ENCODE measurements at places on chromosomes 6 and 20.
A peak's percentile ranks its signal among the peaks of the same experiment; 100 is the strongest.

GRCh38 chr6:104753251-104753650, 106.5 kb downstream of the HACE1 start:
- no peak for DNase-seq

GRCh38 chr6:55980627-55981211, 105.3 kb upstream of the BMP5 start:
- peak; percentile 5 for DNase-seq

GRCh38 chr6:123804014-123804786, 535 bp downstream of the NKAIN2 start:
- no peak for DNase-seq

GRCh38 chr6:83096791-83097190, 29.3 kb downstream of the DOP1A start:
- peak; percentile 18 for DNase-seq

DNA sequence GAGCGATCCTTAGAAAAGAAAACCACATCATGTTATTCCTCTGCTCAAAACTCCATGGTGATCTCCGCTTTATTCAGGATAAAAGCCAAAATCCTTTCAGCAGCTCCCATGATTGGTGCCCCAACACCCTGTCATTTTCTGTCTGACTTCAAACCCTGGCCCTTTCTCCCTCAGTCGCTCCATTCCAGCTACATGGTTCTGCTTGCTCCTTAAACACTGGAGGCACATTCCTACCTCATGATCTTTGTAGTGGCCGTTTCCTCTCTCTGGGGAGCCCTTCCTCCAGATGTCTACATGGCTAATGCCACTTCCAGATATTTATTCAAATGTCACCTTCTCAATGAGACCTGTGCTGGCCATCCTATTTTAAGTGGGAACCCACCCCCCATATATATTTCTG, 100.8 kb downstream of the CAP2 start:
- no peak for DNase-seq

DNA sequence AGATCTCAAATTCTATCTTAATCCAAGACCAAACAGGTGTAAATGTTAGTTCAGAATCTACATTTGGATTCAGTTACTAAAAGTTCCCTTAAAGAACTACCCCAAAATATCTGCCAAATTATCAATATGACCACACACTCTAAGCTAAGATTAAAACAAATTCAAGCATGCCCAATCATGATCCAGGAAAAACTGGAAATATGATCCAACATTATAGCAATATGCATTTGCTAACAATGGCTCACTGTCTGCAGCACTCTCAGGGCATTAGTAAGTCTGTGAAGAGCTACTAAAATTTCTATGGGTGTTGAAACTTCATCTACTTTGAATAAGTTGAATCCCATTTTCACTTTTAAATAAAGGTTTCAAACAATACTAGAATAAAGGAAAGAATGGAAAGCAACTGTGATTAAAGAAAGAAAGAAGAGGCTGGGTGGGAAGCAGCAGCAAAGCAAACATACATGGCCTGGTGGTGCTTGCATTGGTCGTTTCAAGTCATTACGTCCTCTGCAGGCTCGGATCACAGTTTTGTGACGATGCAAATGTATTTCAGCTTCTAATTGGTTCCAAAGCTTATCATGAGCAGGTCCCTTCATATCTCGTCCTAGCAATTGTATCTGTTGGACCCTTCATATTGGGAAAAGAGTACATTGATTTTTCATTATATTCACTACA, 29.2 kb downstream of the GOPC start:
- no peak for DNase-seq

GRCh38 chr6:33439956-33440648, 14.3 kb upstream of the ZBTB9 start:
- DNase-seq: no peak

GRCh38 chr6:128394167-128394566, 126.2 kb downstream of the PTPRK start:
- no peak for DNase-seq

GRCh38 chr20:63383556-63383955, 22.4 kb upstream of the CHRNA4 start:
- DNase-seq: no peak

DNA sequence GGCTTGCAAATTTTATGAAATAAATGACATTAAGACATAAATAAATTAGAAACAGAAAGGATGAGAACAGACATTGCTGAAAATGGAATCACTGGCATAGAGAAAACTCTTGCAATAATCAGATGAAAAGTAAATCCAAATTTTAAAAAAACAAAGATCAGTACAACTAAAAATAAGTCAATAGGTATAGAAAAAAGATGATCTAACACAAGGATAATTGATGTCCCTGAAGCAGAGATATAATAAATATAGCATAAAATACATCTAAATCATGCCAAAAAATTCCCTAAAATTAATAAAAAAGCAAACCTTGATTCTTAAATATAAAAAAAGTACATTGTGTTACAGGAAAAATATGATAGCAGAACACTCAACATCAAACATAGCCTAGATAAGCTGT, 379.6 kb downstream of the SYNE1 start:
- DNase-seq: no peak

GRCh38 chr20:7891705-7892104, 48.6 kb downstream of the HAO1 start:
- DNase-seq: no peak

- DNase-seq: no peak
Measured at GRCh38 chr6:113050010-113050858, 703.1 kb downstream of the RFPL4B start.

DNA sequence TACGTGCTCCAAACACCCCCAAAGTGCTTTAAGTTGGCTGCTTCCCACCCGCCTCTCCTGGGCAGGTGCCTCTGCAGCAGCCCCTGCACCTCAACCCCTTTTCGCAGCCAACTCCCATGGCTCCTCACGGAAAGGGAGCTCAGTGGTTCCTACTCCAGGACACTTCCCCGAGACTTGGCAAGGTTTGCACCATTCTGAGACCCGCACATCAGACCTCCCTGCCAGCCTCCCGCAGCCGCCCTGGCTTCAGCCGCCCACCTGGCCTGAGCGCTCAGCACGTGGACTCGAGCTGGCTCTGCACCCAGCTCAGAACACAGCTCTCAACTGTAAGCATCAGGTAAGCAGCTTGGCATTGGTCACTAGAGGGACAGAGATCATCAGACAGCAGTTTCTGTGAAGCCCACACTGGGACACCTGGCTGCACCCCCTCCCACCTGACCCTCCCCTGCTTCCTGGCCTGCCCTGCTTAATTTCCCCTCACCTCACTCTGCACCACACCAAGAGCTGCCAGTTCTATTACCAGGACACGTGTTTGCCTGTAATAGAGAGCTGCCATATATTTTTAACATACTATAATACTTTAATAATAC, 28.5 kb downstream of the GMDS start:
- no peak for DNase-seq

DNA sequence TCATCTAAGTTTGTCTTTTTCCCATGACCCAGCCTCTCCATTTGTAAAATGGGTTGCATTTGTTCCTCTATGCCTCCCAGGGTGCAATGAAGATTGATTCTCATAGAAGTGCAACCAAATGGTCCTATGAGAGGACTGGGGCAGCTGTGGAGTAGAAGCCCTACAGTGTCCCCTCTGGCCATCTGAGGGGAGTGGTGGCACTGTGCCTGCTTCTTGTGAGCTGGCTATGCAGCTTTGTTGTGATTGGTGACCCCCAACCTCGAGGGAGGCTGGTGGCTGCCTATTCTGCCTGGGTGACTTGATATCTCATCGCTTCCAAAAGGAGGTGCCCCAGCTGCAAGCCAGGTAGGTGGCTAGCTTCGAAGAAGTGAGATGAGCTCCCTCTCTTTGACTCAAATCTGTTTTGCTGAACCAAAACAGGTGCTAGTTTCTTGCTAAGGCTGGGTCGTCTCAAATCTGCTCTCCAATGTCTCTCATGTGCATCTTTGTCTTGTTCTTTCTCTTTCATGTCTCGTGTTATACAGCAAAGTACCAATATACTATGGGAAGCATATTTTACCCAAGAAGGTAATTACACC, 33.9 kb downstream of the TXLNB start:
- DNase-seq: no peak

DNA sequence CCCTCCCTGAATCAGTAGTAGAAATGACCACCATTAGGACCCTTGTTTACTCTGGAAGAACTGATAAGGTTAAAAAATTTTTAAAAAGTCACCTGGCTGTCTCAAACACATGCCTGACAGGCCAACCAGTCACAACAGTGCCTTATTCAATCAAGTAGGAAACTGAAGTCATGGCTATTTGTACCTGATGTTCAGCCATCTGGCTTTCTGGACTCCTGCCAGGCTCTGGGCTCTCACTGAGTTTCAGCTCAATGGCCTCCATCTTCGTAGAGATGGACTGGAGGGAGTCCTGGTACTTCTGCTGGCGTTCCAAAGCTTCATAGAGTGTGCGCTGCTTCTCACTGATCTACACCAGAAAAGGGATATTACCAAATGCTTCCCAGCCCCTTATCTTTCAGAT, 343.8 kb downstream of the SYNE1 start:
- DNase-seq: no peak

- no peak for DNase-seq
Measured at GRCh38 chr6:36129941-36130666, at the start of gene MAPK13. Gene MAPK13, plus strand, starts transcription at chr6:36130513. Its CDS starts 70 bp downstream, at chr6:36130583.

DNA sequence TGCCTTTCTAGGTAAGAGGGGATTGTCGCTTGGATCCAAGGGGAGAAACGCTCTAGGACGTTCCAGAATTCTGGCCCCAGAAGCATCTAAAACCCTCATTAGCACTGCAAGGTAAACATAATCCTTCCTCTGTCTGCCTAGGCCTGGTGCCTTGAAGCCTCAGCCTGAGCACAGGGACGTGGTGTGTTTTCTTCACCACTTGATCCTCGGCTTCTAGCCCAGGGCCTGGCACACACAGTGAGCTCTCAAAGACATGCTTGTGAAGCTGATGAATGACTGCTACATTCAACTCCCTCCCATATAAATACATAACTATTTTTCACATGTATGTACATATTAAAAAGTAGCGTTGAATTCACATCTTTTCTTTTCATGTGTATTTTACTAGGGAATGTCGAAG, 100.3 kb downstream of the ISM1 start:
- DNase-seq: no peak

GRCh38 chr6:132320007-132320406, 81.3 kb downstream of the MOXD1 start:
- peak; percentile 42 for DNase-seq

GRCh38 chr20:17655286-17655651, 26.8 kb downstream of the RRBP1 start:
- DNase-seq: no peak

- DNase-seq: no peak
Measured at GRCh38 chr6:34272013-34272926, 23.5 kb upstream of the SMIM29 start.

DNA sequence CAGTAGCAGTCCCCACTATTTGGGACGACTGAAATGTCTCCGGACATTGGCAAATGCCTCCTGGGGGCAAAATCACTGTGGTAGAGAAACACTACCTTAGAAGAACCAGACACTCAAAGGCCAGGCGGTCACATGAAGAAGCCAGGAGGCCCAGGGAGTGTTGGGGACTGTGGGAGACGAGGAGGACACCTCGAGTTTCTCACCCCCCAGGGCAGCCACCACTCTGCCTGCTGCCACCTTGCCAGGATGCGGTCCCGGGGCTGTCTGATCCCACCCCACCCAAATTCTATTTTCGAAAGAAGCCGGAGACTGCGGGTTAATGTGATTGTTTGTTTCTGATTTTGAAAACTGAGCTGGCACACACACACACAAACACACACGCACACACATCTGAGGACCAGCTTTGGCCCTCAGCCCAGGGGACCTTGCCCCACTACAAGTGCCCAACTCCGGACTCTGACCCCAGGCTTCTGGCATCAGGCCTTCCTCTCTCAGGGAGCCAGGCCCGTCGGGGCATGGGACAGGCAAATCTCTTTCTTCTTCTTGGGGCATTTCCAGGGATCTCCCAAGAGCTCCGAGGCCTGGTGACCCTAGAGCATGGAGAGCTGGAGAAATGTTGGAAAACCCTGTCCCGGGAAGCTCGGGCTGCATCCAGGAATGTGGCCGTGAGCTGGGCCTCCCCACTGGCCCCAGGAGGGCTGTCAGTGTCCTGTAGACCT, 187.5 kb upstream of the PMEPA1 start:
- DNase-seq: no peak

DNA sequence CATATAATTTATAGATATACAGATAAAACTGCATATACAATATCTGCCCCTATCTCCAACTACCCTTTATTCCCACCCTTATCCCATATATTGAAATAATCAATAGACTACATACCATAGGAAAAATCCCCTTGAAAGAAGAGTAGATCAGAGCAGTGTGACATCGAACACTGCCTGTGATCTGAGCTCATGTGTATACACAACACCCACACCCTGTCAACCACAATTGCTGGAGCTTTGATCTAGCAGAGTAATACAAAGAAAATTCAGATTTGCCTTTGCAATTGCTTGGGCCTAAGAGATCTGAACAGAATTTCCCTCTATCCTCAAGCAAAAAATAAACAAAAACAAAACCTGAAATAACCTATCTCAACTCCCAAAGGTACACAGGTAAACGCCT, 119.3 kb downstream of the ASCC3 start:
- DNase-seq: no peak

DNA sequence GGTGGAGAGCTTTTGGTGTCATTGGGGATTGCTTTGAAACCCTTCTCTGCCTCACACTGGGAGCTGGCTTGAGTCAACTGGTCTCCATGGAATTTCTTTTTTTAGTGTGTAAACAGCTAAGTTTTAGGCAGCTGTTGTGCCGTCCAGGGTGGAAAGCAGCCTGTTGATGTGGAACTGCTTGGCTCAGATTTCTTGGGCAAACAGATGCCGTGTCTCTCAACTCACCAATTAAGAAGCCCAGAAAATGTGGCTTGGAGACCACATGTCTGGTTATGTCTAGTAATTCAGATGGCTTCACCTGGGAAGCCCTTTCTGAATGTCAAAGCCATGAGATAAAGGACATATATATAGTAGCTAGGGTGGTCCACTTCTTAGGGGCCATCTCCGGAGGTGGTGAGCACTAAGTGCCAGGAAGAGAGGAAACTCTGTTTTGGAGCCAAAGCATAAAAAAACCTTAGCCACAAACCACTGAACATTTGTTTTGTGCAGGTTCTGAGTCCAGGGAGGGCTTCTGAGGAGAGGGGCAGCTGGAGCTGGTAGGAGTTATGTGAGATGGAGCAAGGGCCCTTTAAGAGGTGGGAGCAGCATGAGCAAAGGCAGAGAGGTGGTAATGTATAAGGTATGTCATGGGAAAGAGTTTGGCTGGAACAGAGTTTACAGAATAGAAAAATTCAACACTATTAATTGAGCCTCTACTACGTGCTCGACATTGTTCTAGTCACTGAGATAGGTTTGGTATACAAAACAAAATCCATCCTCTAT, 31.2 kb downstream of the SRSF3 start:
- peak; percentile 42 for DNase-seq
